ENCODE measurements at places on chromosomes 4 and X.

GRCh38 chr4:42654631-42655268 lies 2.2 kb downstream of the ATP8A1 start:
- DNase-seq, result no peak

- DNase-seq, result no peak
Observed at GRCh38 chr4:143382596-143382995, 45.9 kb downstream of the GAB1 start.

- DNase-seq, result no peak
Observed at GRCh38 chrX:110310000-110310790, 7.7 kb downstream of the AMMECR1 start.

- DNase-seq, result no peak
Observed at GRCh38 chrX:12868747-12869146, 1.9 kb downstream of the TLR7 start.

GRCh38 chr4:153403726-153404125 lies 59.2 kb downstream of the MND1 start:
- no peak for DNase-seq

DNA sequence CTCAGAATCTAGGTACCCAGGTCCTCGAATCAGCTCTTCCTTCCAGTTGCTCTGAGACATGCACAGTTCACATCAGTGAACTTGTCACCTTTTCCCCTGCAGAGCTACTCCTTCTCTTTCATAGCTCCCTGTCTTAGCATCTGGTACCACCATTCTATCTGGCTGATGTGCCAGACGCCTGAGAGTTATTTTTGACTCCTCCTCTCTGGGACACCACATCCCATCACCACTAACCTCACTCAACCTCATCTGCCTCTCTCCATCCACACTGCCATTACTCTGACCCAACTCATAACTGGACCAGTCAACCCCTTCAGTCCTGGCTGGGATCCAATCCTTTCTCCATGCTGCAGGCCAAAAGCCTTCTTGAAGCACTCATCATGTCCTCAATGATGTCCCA lies 44.5 kb downstream of the SLC2A9 start:
- DNase-seq, result no peak

DNA sequence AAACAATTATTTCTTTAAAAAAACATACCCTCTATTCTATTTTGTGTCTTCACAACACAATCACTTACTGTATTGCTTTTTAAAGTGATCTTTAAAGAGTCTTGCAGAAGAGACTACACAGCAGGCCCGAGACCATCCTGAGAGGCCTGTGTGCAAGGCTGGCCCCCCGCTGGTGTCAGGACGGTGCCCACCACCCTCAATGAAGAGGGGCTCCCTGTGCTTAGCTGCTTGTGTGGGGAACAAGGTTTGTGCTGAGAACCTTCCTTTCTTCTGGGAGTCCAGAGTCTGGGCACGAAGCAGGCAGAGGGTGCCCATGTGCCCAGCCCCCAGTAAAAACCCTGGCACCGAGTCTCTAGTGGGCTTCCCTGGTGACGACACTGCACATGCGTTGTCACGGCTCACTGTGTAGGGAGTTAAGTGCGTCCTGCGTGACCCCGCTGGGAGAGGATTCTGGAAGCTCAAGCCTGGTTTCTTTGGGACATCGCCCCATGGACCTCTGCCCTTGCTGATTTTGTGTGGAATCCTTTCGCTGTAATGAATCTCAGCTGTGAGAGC lies 22.0 kb downstream of the RGS12 start:
- no peak for DNase-seq

GRCh38 chrX:121832446-121832845 lies 785.0 kb downstream of the GLUD2 start:
- no peak for DNase-seq

- no peak for DNase-seq
Observed at GRCh38 chr4:6278801-6279197, 9.1 kb downstream of the WFS1 start.

GRCh38 chrX:154737136-154737535 lies 13.7 kb downstream of the GAB3 start:
- no peak for DNase-seq

GRCh38 chr4:189098932-189099696 lies 841.6 kb upstream of the FRG1 start:
- DNase-seq, result no peak

DNA sequence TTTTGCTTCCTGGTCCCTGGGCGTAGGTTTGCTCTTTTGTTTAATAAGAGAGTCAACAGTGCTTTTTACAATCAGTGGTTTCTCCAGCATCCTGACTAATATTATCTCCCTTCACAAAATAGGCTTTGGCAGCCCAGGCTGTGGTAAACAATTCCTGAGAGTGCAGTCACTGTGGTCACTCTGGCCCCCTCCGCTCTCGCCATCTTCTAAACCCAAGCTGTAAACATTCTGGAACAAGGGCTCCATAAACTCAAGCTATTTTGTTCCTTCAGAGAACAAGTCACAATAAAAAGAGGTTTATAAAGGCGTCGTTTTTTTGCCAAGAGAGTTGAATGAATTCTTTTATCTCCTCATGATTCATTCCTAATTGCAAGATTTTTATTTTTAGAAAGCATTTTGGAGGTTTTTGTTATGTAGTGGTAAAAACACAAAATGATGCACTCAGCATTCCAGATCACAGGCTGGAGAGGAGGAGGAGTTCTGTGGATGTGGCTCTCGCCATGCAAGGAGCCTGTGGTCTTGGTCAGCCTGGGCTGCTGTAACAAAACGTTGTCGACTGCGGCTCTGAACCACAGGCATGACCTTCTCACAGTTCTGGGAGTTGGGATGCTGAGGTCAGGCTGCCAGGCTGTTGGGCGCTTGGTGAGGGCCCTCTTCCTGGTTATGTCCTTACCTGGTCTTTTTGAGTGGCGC lies 486.4 kb upstream of the FAT1 start:
- DNase-seq, result no peak

DNA sequence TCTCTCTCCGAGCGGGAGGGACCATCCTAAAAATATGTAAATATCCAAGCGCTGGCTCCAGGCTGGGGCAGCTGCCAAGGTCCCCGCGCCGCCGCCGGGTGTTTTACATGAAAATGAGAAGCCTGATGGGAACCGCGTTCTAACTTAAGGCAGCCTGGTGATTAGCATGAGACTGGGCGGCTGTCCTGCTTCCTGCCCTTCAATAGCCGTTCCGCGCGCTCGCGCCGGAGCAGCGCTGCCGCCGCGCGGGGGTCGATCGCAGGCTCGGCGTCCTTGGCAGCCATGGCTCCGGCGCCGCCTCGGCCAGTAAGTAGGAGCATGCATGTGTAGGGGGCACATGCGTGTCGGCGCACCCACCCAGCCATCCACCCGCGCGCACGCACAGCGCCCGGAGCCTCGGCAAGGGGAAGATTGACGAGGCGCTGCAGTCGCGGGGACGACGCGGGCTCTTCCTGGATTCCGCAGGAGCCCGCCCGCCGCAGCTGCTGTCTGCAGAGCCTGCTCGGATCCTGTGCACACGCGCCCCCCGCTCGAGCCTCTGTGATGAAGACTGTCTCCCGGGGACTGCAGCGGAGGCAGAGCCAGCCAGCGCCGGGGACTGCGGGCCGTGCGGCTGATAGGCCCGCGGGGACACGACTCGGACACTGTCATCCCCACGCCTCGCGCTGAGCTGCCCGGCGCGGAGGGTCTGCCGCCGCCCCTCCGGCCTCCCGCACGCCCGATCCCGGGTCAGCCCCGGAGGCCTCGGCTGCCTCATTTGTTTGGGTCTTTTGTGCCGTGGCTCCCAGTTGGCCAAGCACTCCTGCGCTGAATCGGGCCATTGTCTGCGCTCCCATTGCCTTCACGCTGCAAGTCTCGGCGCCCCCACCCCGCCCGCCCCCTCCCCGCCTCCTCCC lies 734 bp downstream of the STOX2 start:
- DNase-seq, result no peak

- no peak for DNase-seq
Observed at GRCh38 chrX:12898073-12898472, 8.3 kb upstream of the TLR8 start.

- DNase-seq, result no peak
Observed at GRCh38 chr4:105572296-105572695, 19.9 kb downstream of the ARHGEF38 start.

DNA sequence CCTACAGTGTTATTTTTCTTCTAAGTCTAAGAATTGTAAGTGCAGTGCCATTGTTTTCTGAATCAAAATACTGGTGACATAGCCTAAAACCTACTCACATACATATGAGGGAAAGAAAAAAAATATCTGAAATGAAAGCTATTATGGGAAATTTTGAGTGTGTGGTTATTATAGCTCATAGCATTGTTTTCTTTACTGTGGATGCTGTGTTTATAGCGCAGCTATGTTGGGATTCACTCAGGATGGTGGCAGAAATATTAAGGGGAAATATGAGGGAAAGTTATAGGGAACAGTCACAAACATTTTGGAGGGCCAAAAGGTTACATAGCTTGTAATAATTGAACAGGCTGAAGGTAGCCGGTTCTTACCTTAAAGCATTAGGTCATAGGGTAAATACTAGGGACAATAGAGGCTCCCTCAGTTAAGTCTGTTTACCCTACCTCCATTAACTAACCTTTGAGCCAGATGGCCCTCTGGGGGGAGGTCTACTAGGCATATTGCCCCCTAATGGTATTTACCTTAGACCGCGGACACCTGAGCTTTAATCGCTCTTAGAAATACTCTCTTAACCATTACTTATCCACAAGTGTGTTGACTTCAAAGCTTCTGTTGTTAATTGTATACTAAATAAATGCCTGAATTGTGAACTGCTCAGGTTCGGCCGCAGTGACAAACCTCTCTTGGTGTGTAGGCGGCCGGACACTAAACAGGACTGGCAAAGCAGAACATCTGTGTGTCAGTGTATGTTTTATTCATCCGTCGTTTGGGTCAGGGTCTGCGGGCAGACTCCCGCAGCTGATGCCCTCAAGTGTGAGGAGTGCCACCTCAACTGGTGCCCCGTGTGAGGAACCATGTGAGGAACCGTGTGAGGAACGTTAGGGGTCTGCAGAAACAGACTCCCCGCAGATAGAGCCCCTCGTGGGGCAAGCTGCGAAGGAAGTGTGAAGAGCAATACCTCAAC lies 21.3 kb upstream of the SULT1B1 start:
- no peak for DNase-seq

GRCh38 chrX:24956828-24957227 lies 58.9 kb downstream of the ARX start:
- DNase-seq, result no peak

GRCh38 chr4:18611026-18611425 lies 589.5 kb upstream of the LCORL start:
- DNase-seq, result no peak

DNA sequence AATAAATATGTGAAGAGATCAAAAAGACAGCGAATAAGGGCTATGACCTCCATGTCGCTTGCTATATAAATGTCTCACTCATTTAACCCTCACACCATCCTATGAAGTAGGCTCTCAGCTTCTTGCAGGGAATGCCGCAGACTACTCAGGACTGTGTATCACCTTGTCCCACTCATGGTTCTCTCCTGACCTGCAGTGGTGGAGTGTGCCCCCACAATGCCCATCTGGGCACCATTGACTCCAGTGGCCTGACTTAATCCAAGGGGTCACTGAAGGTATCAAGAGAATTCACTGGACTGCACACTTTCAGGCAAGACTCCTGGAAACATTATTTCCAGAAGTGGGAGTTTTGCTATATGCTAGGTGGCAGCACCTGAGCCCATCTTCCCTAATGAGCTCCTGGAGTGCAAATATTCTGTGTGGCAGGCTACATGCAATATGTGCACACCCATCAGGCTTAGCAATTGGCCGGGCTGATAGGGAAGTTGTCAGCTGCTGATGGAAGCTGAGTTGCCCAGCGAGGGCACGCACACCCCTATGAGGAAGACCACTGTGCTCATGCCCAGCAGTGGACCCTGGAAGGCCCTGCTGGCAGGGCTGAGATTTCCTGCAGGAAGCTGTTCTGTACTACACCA lies 8.2 kb upstream of the EFNB1 start:
- DNase-seq, result no peak

DNA sequence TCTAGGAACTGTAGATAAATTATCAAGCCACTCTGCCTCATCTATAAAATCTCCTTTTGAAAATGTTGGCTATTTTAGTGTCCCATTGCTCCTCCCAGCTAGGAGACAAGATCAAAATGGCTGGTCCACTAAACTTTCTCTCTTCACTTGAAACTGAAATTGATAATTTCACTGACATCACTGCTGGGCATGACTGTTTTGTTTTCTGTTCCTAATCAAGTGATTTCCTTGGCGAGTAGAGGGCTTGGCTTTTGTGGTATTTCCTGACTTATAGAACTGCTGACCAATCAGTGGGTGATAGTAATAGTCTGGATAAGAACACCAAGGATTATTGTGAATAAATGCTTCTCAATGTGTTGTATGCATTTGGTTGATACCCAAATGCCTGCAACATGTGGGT lies 2152.9 kb downstream of the ARAP2 start:
- DNase-seq, result no peak

DNA sequence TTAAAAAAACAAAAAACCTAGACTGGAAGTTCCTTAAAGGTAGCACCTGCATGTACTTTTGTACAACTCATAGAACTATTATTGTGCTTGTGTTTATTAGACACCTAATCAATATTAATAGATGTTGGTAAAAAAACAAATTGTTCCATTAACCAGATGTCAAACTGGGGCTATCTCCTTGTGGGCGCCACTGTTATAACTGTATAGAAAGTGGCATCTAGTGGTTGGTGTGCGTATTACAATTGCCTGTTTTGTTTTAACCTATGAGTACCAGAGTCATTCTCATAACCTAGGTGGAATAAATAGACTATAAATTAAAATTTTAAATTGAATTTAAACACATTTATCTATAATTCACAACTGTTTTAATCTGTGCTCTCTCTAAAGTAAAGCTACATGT lies 97.4 kb downstream of the COL4A5 start:
- no peak for DNase-seq

GRCh38 chr4:51963841-51964517 lies 56.2 kb downstream of the LRRC66 start:
- DNase-seq, result no peak

- no peak for DNase-seq
Observed at GRCh38 chrX:71489540-71489939, 43.4 kb upstream of the OGT start.

DNA sequence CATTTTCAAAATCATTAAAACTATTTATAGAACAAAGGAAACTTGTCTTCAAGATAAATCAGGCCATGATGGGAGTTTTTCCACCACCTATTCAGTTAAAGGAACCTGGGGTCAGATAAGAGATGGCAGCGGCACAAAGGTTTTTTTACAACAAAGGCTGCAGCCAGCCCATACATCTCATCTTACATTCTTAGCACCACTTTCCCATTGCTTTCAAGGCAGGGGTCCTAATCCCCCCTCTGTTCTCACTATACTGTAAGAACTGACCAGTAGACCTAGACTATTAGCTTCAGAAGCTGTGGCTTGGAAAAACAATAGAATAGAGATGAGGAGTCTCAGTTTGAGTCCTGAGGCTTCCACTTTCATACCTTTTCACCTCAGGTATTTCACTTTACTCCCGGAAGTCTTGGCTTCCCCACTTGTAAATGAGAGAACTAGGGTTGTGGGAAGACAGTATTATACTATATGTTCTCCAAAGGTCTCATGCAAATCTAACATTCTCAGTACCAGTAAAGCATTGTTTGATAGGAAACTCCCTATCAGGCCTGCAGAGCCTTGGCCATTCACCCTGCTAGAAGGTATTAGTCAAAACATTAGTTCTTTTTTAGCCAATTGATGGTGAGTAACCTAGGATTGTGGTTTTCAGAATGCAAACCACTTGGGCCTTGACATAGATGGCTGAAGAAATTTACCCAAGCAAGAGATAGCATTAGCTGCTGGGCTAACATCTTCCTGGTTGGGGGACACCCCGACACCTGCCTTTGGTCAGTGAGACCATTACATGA lies 182.9 kb upstream of the PBDC1 start:
- DNase-seq, result no peak

- DNase-seq, result no peak
Observed at GRCh38 chr4:120355881-120356280, 289.2 kb upstream of the MAD2L1 start.

All from effector memory CD4-positive, alpha-beta T cell (primary cell).